ENCODE measurements at places on chromosomes 1 and 21.

GRCh38 chr21:38267991-38268863 lies 11.4 kb downstream of the KCNJ15 start:
- no peak for DNase-seq

- no peak for DNase-seq
Measured at GRCh38 chr1:20603504-20604464, 14.9 kb downstream of the CDA start.

GRCh38 chr1:164682570-164682969 lies 123.6 kb downstream of the PBX1 start:
- DNase-seq = no peak

DNA sequence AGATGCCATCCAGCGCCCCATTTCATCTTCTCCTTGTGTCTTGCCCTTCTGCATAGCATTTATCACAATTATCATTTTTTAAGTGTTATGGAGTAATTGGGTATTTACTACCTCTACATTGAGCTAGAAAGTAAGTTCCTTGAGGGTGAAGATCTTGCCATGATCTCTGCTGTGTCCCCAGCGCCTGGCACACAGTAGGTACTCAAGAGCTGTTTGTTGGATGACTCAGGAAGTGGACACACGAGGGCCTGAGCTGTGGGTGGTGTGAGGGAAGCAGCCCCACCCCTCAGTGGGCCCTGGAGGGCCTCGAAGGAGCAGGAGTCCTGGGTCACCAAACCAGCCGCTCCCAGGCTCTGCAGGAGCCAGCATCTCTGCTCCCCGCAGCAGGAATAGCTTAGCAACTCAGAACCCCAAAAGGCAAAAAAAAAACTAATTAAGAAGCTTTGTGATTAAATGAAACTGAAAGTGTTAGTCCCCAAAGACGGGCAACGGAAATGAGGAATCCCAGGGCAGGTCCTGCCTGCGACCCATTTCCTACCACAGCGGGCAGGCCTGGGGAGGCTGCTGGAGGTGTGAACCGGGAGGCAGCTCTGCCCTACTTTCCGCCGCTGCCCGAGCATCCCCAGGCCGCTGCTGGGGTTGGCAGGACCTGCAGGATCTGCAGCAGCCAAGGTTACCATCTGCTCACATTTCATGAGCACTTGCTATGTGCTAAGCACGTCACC lies 87.7 kb downstream of the LACTBL1 start:
- DNase-seq = no peak

DNA sequence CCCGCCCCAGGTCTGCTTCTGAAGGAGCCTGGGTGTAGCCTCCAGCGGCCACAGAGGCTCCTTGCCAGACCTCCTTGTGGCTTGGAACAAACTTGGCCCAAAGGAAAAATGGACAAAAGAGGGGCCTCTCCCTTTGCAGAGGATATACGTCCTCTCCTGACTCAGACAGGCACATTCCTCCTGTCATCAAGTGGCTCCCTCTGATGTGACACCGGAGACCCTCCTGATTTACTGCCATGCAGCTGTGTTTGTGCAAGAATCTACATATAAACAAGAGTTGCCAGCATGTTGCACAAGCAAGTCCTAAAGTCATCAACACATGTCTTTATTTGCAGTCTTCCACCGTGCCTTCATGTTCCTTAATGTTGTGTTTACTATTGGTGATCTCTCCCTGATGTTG lies 54.1 kb upstream of the F3 start:
- no peak for DNase-seq

GRCh38 chr1:157782931-157783330 lies 6.0 kb upstream of the FCRL2 start:
- no peak for DNase-seq

DNA sequence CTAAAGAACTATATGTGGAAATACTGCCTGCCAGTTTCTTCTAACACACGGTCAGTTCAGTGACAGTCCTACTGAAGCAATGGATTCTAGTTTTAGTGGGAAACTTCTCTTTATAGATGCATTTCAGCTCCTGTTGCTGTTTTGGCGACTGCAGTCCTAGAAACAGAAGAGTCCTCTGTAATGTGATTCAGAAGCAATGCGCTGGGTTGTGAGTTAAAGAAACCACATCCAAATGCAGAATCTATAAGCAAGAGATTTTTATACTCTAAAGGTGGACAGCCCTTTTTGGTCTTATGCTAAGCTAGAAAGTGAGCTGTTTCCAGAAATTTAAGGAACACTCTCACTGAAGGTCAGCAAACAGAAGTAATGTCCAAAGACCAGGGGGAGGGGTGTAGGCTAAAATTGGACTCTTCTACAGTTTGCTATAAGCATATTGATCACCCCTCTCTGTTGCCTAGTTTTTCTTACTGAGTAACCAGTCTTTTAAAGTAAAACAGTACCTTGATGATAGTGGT lies 30.8 kb downstream of the DUSP10 start:
- DNase-seq = no peak

DNA sequence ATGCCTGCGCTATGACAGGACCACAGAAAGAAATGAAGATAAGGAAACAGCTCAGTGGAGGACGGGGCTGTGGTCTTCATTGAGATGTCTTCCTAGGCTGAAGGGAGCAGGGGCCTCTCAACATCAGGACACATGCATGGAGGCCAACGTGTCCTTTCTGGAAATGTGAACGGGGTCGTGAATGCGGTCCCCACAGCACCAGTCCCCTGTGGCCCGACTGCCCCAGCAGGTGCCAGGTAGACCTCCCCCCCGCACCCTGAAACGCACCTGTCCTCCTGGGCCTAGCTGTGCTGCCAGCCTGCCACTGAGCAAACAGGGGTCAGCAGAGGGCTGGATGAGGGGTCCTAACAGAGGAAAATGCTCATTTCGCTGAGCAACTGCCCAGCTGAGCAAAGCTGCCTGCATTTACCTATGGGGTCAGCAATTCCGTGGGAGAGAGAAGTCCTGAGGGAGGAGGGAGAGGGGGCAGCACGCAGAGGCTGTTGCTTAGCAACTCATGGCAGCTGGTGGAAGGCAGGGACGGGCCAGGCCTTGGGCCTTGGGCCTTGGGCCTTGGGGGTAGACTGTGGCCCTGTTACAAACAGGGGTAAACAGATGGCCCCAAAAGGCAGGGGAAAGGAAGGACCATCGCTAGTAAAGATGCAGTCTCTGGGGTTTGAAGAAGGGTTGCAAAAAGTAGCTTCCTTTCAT lies 77.4 kb downstream of the NPHP4 start:
- no peak for DNase-seq

- no peak for DNase-seq
Measured at GRCh38 chr21:38802050-38803026, 3.4 kb upstream of the ETS2 start.

- no peak for DNase-seq
Measured at GRCh38 chr1:114473796-114474195, 37.2 kb downstream of the TRIM33 start.

- DNase-seq = no peak
Measured at GRCh38 chr1:119981986-119982815, 85.9 kb upstream of the ADAM30 start.

- no peak for DNase-seq
Measured at GRCh38 chr1:28282426-28283407, 23.4 kb downstream of the SESN2 start.
